Transverse colon (tissue), 4 donors: ENCODE measurements at places on chromosomes 6 and 20. TPM values are rescaled to one million over a fixed set of nuclear protein-coding genes. Genes with fewer than 3 reads are reported as not detected.

GRCh38 chr6:145031962-145032361, 703.4 kb downstream of the EPM2A start:
- H3K27ac ChIP-seq, result no peak overlapping the region
- no peak for DNase-seq
- no peak overlapping the region for H3K4me3 ChIP-seq
- H3K27me3 ChIP-seq, result no peaks in the 10 kb centered on the region
- no peaks in the 10 kb centered on the region for H3K36me3 ChIP-seq

DNA sequence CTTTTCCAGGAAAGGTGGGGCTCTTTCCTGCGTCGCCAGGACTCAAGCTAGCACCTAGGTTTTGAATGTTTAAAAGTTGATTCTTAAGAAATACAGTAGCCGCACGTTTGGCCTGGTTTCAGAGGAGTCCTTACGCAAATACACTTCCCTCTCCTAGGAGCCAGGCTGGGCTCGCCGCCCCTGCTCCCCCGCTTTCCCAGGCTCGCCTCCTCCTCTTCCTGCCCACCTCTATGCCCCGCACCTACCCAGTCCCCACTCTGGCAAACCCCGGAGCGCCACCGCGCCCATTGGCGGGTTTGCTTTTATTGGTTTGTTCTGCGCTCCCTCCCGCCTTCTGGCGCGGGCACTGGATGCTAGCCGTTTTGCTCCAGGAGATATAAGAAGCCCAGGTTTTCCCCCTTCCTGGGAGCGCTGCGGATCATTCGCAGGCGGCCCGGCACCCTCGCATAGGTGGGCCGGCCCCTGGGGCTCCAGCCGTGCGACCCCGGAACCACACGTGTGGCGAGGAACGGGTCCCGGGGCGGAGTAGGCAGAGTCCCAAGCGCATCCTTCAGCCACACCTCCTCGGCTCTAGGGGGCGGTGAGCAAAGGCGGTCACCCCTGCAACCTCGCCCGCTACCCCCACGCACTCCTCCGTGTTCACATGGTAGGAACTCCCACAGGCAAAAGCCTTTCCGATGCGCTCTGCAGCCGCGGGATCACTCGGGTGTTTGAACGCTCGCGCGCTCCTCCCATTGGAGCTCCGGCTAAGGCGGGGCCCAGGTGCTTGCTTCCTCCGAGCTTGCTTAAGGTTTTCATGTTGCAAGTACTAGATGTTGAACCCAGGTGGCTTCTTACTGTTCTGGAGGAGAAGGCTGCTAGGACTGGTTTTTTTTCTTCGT, 119.0 kb downstream of the RTN4IP1 start:
- peaks cover 27% of the 10 kb centered on the region for H3K27me3 ChIP-seq
- H3K4me3 ChIP-seq, result peak overlapping the region; percentile 85
- DNase-seq, result peak; percentile 86
- no peaks in the 10 kb centered on the region for H3K36me3 ChIP-seq
- H3K27ac ChIP-seq, result peak overlapping the region; percentile 91
- H3K4me1 ChIP-seq, result peaks cover 22% of the 10 kb centered on the region

- H3K36me3 ChIP-seq, result peaks cover 35% of the 10 kb centered on the region
- H3K4me3 ChIP-seq, result no peak overlapping the region
- H3K27ac ChIP-seq, result no peak overlapping the region
- H3K4me1 ChIP-seq, result peaks cover 73% of the 10 kb centered on the region
Measured at GRCh38 chr6:35681298-35681697, 7.4 kb downstream of the FKBP5 start.

DNA sequence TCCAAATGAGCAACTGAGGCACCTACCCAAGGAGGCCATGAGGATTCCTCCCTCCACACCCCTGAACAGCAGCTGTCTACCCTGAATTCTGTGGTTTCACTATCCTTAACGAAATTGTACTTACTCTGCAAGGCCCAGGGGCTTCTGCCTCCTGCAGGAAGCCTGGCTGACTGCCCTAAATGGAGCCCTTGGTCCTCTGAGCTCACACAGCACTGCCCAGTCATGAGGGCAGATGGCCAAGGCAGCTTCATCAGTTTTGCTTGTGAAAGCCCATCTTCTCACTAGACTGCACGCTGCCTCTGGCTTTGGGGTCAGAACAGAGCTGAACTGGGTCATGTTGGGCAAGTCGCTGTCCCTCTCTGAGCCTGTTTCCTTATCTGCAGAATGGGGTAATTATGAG, 26.4 kb upstream of the SIRPA start:
- H3K27ac ChIP-seq, result no peak overlapping the region
- H3K4me3 ChIP-seq, result no peak overlapping the region
- H3K27me3 ChIP-seq, result peaks cover 5% of the 10 kb centered on the region
- no peak for DNase-seq
- H3K36me3 ChIP-seq, result no peaks in the 10 kb centered on the region

- no peak overlapping the region for H3K27ac ChIP-seq
- DNase-seq, result no peak
- H3K27me3 ChIP-seq, result no peaks in the 10 kb centered on the region
- H3K4me1 ChIP-seq, result no peaks in the 10 kb centered on the region
Measured at GRCh38 chr6:7080311-7080710, 27.4 kb upstream of the RREB1 start.

- H3K27me3 ChIP-seq, result no peaks in the 10 kb centered on the region
- no peaks in the 10 kb centered on the region for H3K36me3 ChIP-seq
- no peak overlapping the region for H3K27ac ChIP-seq
Measured at GRCh38 chr6:109304284-109305015, 77.8 kb downstream of the CD164 start.

DNA sequence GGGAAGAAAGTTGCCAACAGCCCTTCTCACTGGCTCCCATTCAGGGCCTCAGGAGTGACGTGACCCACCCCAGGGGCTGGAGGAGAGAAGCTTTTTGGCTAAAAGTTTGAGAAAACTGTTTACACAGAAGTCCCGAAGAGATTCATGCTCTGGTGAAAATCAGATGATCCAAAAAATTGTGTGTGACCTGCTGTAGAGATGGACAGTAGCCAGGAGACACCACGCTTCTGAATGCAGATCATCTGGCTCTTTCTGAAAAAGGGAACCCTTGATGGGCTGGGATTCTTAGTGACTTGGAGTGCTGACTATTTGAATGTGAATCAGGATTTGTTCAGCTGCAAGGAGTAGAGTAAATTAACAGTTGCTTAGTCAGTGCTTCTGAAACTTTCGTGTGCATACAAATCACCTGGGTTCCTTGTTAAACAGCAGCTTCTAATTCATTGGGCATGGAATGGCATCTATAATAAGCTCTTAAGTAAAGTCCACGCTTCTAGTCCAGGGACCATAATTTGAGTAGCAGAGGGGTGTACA, 265.1 kb downstream of the PREX1 start:
- no peak overlapping the region for H3K27ac ChIP-seq
- peaks cover 5% of the 10 kb centered on the region for H3K27me3 ChIP-seq
- DNase-seq, result no peak

- H3K27ac ChIP-seq, result peak overlapping the region; percentile 31
- no peaks in the 10 kb centered on the region for H3K36me3 ChIP-seq
- no peak for DNase-seq
- H3K4me3 ChIP-seq, result no peak overlapping the region
- H3K4me1 ChIP-seq, result no peaks in the 10 kb centered on the region
Measured at GRCh38 chr20:49790077-49790798, 22.4 kb upstream of the SLC9A8 start.

DNA sequence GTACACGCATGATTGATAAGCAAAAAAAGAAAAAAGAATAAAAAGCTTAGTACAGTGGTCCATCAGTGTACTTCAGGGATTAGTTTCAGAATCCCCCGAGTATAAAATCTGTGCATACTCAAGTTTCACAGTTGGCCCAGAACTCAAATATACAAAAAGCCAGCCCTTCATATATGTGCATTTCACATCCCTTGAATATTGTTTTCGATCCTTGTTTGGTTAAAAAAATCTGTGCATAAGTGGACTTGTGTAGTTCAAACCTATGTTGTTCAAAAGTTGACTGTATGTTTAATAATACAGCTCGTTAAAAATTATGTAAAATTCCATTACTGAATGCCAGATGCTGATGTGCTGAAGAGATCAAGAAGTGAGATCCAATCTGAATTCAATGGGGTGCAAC, 54.2 kb downstream of the LHFPL5 start:
- H3K4me3 ChIP-seq, result no peak overlapping the region
- no peak for DNase-seq
- H3K4me1 ChIP-seq, result no peaks in the 10 kb centered on the region
- no peak overlapping the region for H3K27ac ChIP-seq

- H3K27me3 ChIP-seq, result no peaks in the 10 kb centered on the region
- H3K36me3 ChIP-seq, result no peaks in the 10 kb centered on the region
- DNase-seq, result no peak
- H3K27ac ChIP-seq, result no peak overlapping the region
Measured at GRCh38 chr20:59127839-59128238, 35.8 kb upstream of the ZNF831 start.

GRCh38 chr20:18981962-18982539, 168.5 kb downstream of the SCP2D1 start:
- H3K27me3 ChIP-seq, result no peaks in the 10 kb centered on the region
- no peak overlapping the region for H3K27ac ChIP-seq
- H3K4me3 ChIP-seq, result no peak overlapping the region
- H3K36me3 ChIP-seq, result no peaks in the 10 kb centered on the region

GRCh38 chr6:30678964-30679726, 6.3 kb upstream of the DHX16 start:
- no peaks in the 10 kb centered on the region for H3K27me3 ChIP-seq
- DNase-seq, result peak; percentile 91
- H3K4me1 ChIP-seq, result peaks cover 38% of the 10 kb centered on the region
- H3K27ac ChIP-seq, result peak overlapping the region; percentile 99

GRCh38 chr6:130575971-130576370, 210.2 kb downstream of the TMEM200A start:
- H3K4me1 ChIP-seq, result no peaks in the 10 kb centered on the region
- no peaks in the 10 kb centered on the region for H3K36me3 ChIP-seq
- peak; percentile 23 for DNase-seq
- no peak overlapping the region for H3K4me3 ChIP-seq
- peak overlapping the region; percentile 25 for H3K27ac ChIP-seq

DNA sequence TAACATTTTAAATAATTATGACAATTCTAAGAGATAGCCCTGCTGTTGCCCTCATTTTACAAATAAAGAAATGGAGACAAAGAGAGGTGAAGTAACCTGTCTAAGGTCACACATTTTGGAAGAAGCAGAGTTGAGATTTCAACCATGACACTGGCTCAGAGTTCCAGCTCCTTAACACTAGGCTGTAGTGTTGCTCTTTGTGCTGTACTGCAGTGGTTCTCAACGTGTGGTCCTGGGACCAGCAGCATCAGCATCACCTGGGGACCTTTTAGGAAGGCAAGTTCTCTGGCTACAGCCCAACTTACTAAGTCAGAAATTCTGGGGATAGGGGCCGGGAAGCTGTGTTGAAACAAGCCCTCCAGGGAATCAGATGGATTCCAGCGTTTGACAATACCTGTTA, 62.4 kb upstream of the FERMT1 start:
- no peaks in the 10 kb centered on the region for H3K27me3 ChIP-seq
- no peak overlapping the region for H3K27ac ChIP-seq
- no peak for DNase-seq
- H3K4me3 ChIP-seq, result no peak overlapping the region

DNA sequence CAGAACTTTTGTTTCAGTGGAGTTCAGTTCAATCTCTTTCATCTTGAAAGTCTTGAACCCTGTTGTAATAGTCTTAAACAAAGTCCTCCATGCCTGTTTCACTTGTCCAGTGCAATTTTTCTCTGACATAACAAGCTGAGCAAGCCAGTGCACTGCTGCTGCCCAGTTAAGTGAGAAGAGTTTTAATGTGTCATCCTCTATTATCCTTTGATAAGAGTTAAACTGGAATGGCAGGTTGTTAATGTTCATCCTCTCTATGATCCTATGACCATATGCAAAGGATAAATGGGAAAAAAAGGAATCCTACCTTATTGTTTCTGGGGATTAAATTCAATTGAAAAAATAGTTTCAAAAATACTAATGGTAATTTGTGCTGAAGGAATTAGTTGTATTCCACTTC, 197.5 kb downstream of the FRK start:
- no peak overlapping the region for H3K4me3 ChIP-seq
- DNase-seq, result no peak
- no peaks in the 10 kb centered on the region for H3K27me3 ChIP-seq
- H3K4me1 ChIP-seq, result no peaks in the 10 kb centered on the region

GRCh38 chr20:6130045-6130444, 7.2 kb upstream of the FERMT1 start:
- no peak for DNase-seq
- H3K4me3 ChIP-seq, result no peak overlapping the region
- no peaks in the 10 kb centered on the region for H3K27me3 ChIP-seq
- no peak overlapping the region for H3K27ac ChIP-seq

- no peaks in the 10 kb centered on the region for H3K36me3 ChIP-seq
- no peak for DNase-seq
- no peak overlapping the region for H3K27ac ChIP-seq
- H3K4me3 ChIP-seq, result no peak overlapping the region
- no peaks in the 10 kb centered on the region for H3K27me3 ChIP-seq
- H3K4me1 ChIP-seq, result peaks cover 9% of the 10 kb centered on the region
Measured at GRCh38 chr6:113351173-113351834, 505.8 kb upstream of the MARCKS start.

DNA sequence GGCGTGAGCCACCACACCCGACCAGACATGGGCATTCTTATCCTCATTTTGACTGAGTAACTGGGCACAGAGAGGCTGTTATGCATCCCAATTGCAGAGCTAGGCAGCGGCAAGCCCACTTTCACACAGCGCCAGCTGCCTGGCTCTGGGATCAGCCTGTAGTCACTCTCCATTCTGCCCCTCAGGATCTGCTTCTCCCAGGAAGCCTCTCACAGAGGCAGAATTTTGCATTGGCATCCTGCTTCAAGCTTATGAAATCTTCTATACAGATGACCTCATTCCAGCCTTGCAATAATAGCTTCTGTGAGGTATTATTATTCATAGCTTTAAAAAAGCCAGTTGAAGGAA, 37.0 kb upstream of the IER3 start:
- H3K4me3 ChIP-seq, result no peak overlapping the region
- DNase-seq, result no peak
- no peaks in the 10 kb centered on the region for H3K27me3 ChIP-seq
- H3K4me1 ChIP-seq, result peaks cover 51% of the 10 kb centered on the region
- H3K36me3 ChIP-seq, result no peaks in the 10 kb centered on the region

DNA sequence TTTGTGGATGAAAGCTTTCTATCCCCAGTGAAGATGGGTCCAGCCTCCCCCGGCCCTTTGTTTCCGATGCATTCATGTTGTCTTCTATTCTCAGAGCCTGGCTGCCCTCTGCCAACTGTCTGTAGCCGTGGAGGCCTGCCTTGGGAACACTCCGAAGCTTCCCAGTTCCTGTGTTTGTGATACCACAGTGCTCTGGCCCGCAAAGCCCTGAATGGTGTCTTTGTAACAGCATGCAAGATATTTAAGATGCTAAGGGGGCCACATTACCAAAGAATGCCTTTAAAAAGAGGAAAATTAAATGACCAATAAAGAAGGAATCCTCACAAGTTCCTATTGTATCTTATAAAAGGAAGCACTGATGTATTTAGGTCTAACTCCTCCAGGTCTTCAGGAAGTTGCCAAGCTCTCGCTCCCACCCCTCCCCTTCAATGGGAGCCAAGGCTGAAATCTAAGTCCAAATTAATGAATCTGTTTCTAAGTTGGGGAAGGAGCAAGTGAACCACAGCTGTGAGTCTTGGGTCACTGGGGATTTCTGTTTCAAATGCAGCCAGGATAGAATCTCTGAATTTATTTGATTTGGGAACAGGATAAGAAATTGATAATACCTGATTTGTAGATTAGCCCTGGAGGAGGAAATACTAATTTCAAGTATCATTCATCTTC, 596.1 kb downstream of the QKI start:
- H3K36me3 ChIP-seq, result no peaks in the 10 kb centered on the region
- no peaks in the 10 kb centered on the region for H3K4me1 ChIP-seq
- H3K4me3 ChIP-seq, result no peak overlapping the region
- H3K27ac ChIP-seq, result no peak overlapping the region

ME1 gene
- total RNA-seq, result 36.6 TPM

TRMT11 gene
- 152 TPM for total RNA-seq

CALHM5 gene
- total RNA-seq, result 0.64 TPM

PBOV1 gene
- total RNA-seq, result not detected

BTN1A1 gene
- not detected for total RNA-seq

CHRNA4 gene
- not detected for total RNA-seq

ZNF322 gene
- total RNA-seq, result 32.2 TPM

SMPDL3A gene
- total RNA-seq, result 10.1 TPM
